ENCODE measurements at places on chromosomes 2 and 18. TPM values are rescaled to one million over a fixed set of nuclear protein-coding genes. Genes with fewer than 3 reads are reported as not detected.

The GAREM1 gene
- polyA plus RNA-seq = 39.6 TPM

The ANKRD36C gene
- polyA plus RNA-seq = 31.4 TPM

The RTP5 gene
- not detected for polyA plus RNA-seq

The EGR4 gene
- not detected for polyA plus RNA-seq

The C2orf15 gene
- 12.8 TPM for polyA plus RNA-seq

The LYG2 gene
- polyA plus RNA-seq = 1.0 TPM

The PCARE gene
- 0.43 TPM for polyA plus RNA-seq

The EML6 gene
- 20.4 TPM for polyA plus RNA-seq

The ALKAL2 gene
- polyA plus RNA-seq = 4.9 TPM

The OXER1 gene
- polyA plus RNA-seq = 12.0 TPM

The CYP26B1 gene
- polyA plus RNA-seq = 13.8 TPM

The EMX1 gene
- 37.9 TPM for polyA plus RNA-seq

The NTSR2 gene
- polyA plus RNA-seq = not detected

The AGAP1 gene
- 21.2 TPM for polyA plus RNA-seq
